Fibroblast of villous mesenchyme (primary cell): ENCODE measurements at places on chromosomes 1 and 21. TPM values are rescaled to one million over a fixed set of nuclear protein-coding genes. Genes with fewer than 3 reads are reported as not detected.

The CASQ2 gene
- not detected in 2 replicates for total RNA-seq

The S100A8 gene
- not detected in 2 replicates for total RNA-seq

The FAM72C gene
- 0.64 and 1.3 TPM in 2 replicates for total RNA-seq

The GJB4 gene
- total RNA-seq: not detected in 2 replicates

The DCDC2B gene
- total RNA-seq: not detected in 2 replicates

The RNF223 gene
- total RNA-seq: not detected in 2 replicates

The OR2T2 gene
- not detected in 2 replicates for total RNA-seq

The ACTN2 gene
- total RNA-seq: not detected in 2 replicates

The CD58 gene
- 9.7 and 13.8 TPM in 2 replicates for total RNA-seq

GRCh38 chr1:27489501-27489972, 430 bp downstream of the WASF2 start:
- peak; percentile 49 for DNase-seq

DNA sequence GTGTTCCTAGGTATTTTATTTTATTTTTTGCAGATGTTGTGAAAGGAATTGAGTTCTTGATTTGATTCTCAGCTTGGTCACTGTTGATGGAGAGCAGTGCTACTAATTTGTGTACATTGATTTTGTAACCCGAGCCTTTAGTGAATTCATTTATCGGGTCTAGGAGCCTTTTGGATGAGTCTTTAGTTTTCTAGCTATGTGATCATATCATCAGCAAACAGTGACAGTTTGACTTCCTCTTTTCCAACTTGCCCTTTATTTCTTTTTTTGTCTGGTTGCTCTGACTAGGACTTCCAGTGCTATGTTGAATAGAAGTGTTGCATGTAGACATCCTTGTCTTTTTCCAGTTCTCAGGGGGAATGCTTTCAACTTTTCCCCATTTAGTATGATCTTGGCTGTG, 138.9 kb downstream of the LHX8 start:
- no peak for DNase-seq

DNA sequence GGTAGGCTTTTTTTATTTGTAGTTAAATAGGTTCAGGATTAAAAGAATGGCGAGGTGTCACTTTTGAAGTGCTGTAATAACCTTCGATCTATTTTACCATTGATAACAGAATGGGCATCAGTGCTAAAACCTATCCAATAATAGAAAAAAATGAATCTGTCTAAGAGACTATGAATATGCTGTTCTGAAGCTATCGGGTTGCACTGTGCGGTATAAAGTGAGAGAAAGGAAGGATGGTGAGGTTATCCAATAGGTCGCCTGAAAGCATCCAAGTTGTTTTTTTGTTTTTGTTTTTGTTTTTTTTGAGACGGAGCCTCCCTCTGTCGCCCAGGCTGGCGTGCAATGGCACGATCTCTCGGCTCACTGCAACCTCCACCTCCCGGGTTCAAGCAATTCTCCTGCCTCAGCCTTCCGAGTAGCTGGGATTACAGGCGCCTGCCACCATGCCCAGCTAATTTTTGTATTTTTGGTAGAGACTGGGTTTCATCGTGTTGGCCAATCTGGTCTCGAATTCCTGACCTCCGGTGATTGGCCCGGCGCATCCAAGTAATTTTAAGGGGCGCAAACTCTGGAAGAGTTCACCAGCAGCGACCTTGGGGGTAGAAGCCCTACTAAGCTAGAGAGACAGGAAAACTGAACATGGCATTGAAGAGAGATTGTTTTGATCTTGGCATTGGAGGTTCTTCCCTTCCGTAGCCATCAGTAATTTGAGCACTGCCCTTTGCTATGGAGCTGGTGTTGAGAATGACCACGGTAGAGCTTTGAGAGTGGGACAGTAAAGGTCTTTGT, 8.7 kb upstream of the MDM4 start:
- DNase-seq: peak; percentile 40

DNA sequence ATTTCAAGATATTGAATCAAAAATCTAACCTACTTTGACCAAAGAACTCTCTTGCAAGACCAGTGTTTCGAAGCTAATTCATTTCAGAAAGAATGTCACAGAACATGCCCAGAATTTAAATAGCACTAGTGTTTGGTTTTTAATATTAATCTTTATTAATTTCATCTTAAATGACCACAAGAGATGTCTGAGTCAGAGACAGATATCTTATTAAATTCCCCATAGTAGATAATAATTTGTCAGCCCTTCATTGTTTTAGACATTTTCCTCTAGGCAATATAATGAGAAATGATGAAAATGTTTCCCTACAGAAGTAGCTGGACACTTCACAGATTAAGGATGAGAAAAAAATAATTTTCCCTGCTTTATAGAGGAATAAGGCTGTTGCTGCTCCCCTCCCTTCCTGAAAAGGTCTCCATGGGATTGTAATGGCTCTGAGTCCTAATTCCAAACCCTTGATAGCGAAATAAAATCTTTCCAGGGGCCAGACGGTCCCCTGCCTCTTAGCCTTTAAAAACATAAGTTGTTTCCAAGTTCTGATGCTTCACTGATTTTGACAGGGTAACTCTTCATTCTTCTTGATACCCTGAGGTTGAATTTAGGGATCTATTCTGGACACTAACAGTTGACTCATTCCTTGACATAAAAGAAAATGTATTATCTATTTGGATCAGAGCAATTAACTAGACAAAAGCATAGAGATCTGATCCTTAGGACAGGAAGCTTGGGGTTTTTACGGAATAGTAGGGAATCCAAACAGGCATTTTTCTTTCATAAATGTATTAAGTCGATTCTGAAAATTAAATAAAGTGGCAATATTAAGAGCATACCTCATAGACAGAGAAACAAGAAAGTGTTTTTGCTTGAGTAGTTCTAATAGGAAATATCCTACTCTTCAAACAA, 820.8 kb downstream of the BRINP3 start:
- no peak for DNase-seq

DNA sequence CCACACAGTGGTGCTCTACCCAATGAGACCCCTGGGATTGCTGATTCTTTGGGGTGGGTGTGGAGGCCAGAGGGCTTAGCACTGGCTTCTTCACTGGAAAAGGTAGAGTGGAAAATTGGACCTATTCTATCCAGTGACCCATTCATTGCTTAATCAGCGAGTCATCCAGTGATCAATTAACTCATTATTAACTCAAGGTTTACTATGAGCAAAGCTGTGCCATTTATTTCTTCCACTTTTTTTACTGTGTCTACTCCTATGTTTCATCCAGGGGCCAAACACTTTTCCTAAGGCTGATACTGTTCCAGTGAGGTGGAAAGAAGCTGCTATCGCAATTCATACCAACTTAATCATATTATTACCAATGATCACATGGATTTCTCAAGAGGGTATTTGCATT, 363.9 kb downstream of the RPS6KC1 start:
- DNase-seq: no peak

- peak; percentile 34 for DNase-seq
Observed at GRCh38 chr21:25986928-25987327, 183.6 kb downstream of the APP start.

DNA sequence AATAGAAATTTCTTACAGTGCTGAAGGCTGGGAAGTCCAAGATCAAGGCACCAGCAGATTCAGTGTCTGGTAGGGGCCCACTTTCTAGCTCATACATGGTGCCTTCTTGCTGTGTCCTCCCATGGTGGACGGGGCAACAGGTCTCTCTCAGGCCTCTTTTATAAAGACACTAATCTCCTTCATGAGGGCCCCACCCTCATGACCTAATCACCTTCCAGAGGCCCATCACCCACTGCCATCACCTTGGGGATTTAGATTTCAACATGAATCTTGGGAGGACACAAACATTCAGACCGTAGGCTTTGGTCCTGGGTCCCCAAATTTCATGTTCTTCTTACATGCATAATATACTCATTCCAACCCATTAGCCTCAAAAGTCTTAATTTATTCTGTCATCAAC, 71.5 kb downstream of the PGM1 start:
- no peak for DNase-seq

GRCh38 chr1:20367116-20367585, 76.5 kb downstream of the VWA5B1 start:
- DNase-seq: peak; percentile 15

- peak; percentile 33 for DNase-seq
Observed at GRCh38 chr1:36609241-36610027, 126.7 kb upstream of the CSF3R start.

- DNase-seq: no peak
Observed at GRCh38 chr1:19477284-19478249, 7.8 kb downstream of the CAPZB start.

- no peak for DNase-seq
Observed at GRCh38 chr1:174894117-174894762, 105.5 kb upstream of the CACYBP start.

- DNase-seq: no peak
Observed at GRCh38 chr1:2224631-2225428, 3.3 kb upstream of the SKI start.

DNA sequence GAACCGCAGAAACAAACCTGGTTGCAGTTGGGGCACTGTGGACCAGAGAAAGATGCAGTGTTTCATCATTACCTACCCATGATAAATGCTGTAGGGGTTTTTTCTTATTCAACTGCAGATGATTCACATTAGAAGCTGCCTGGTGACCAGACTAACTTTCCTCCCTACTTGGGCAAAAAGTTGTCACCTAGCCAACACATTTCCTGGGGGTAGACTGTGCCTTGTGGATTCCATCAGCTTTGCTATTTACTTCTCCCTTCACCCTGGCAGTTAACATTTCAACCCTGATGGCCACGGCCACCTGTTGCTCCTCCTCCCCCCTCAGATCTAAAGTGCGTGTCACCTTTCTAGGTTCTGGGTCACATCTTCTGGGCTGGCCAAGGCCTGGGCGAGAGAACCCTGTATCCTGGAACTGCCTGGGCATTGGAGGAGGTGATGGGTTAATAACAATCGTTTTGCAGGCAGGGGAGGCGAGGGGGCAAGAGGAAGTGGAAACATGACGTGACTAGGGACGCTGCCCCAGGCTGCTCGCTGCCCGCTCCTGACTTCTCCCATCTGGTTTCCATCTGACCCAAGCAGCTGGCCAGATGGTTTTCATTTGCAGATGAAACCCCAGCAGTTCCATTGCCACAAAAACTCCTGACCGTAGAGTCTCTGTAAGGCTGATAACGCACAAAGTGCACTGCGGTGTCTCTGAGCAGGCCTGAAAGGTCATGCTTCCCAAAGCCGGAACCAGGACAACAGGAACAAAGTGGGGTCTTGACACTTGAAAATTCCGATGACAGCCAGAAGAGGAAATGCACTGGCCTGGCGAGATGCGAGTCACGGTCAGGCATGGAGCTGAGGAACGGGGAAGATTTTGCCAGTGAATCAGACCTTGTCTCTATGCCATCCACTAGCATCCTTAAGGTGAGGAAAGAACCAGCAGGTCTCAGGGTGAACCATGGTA, 36.6 kb downstream of the CAPZB start:
- peak; percentile 97 for DNase-seq

GRCh38 chr1:15346346-15347030, 63.2 kb upstream of the EFHD2 start:
- no peak for DNase-seq

- peak; percentile 27 for DNase-seq
Observed at GRCh38 chr1:203448521-203449061, 27.0 kb upstream of the PRELP start.

- DNase-seq: peak; percentile 33
Observed at GRCh38 chr1:23452011-23452411, 27.5 kb upstream of the TCEA3 start.

DNA sequence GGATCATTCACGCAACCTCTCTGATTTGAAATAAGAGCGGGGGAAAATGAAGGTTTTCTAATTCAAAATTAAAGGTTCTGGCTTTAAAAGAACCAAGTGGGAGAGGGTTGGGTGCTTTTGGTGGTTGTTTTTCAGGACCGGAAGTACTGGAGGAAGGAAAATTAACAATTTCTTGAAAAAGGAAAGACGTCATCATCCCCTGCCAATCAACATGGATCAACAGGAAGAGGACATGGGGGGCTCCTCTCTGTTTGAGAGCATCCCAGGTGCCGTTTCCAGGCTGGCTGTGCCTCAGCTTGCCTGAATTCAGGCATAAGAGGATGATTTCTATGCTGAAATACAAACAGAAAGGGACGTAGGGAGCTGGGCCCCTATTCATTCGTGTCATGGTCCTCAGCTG, 21.6 kb upstream of the NID1 start:
- no peak for DNase-seq

DNA sequence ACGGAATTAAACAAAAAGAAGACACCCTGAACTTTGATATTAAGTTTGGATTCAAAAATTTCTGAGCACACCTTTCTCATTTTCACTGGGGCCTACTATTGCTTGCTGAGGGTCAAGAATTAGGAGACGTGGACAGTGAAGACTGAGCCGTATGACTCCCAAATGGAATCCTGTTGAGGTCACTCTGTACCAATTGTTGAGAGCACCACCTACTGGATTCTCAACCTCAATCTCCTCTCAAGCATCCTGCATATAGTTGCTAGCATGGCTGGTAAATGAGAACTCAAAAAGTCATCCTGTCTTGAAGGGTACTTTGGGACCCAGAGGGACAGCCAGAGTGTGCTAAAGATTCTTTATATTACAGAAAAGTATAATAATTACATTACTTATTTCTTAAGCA, 20.2 kb upstream of the MTR start:
- DNase-seq: peak; percentile 38

DNA sequence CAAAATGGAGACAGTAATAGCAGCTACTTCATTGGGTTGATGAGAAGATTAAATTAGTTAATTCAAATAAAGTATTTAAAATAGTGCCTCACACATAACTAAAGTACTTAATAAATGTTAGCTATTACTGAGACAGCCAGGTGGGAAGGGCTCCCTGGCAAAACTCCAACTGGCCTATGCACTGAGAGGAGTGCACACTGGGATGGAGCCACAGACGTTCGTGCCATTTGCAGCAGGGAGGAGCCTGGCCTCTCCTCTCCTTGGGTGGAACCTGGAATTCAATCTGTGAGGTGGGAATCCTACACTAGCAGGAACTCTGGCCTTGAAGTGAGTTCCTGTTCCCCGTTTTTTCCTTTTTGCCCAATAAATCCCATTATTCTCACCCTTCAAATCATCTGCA, 28.1 kb downstream of the SLC5A9 start:
- no peak for DNase-seq

GRCh38 chr1:95503278-95504030, 269.4 kb downstream of the RWDD3 start:
- no peak for DNase-seq

DNA sequence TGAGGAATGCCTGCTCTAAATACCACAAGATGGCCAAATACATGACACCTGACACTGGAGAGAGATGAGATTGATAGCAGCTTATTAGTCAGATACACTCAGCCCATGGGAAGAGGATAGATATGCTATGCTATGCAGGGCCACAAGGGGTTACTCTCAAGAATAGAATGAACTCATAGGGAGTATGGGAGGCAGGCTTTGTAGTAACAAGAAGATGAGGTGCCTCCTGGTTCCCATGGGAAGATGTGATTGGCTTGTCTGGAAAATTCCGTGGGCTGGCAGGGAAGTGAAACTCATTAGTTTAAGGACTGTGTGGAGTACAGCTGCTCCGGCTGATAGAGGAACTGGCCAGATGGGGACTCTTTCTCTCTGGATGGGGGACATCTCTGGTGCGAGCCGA, 16.5 kb downstream of the CCDC30 start:
- DNase-seq: no peak

- DNase-seq: no peak
Observed at GRCh38 chr1:240332672-240333071, 241.0 kb downstream of the FMN2 start.

- no peak for DNase-seq
Observed at GRCh38 chr21:44509539-44509938, 30.5 kb downstream of the KRTAP10-1 start.
